ENCODE measurements at places on chromosomes 3 and 15.

GRCh38 chr15:76160426-76161152, 100.8 kb downstream of the TMEM266 start:
- no peak for DNase-seq

- DNase-seq = no peak
Measured at GRCh38 chr3:61449327-61450040, 111.9 kb upstream of the PTPRG start.

- no peak for DNase-seq
Measured at GRCh38 chr3:167773584-167773983, 38.1 kb downstream of the SERPINI1 start.

DNA sequence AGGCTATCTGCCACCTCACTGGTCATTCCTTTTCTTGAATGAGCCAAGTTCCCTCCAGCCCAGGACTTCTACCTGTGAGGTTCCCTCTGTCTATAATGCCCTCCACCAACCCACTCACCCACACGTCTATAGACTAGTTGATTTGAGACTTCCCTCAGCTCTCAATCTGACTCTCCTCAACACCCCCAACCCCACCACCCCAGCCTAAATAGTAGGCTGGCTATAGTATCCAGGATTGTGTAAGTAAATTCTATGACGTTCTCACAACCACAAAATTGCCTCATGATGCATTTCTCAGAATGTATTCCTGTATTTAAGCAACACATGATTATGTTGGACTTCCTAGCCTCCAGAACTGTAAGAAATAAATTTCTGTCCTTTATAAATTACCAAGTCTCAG, 2.2 kb downstream of the PLSCR1 start:
- no peak for DNase-seq

DNA sequence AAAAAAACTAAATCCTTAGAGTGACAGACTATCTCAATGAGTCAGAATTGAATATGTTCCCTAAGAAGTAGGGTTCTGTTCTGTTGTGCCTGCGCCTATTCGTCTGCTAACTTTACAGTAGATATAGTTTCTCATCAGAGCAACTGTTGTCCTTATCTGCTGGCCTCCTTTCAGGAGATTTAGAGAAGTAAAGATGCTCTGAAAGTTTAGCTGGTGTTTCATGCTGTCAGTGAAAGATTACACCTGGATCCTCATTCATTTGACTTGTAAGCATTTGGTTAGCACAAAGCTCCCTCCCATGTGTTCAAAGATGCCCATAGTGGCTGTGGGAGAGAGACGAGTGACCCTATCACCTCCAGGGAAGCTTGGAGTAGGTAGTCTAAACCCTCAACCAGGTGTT, 35.0 kb downstream of the SUCNR1 start:
- DNase-seq = no peak
